ENCODE measurements at places on chromosomes 13 and 19.

- DNase-seq, result no peak
Observed at GRCh38 chr19:5955636-5955935, 22.4 kb downstream of the RANBP3 start.

DNA sequence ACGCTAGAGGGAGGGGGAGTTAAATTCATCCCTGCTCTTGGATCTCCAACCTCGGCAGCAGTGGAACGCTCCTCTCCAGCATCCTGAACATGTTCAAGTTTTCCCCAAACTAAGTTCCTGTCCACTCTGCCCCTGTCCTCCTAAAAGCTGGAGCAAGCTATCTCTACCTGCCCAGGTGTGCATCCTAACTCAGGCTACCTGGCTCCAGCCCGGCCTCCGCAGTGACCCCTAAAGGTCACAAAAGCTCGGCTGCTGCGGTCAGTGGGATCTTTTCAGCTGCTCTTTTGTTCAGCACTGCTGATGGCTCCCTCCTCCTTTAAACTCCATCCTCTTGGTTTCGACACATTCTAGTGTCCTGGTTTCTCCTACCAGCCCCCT is 1.4 kb downstream of the DCUN1D2 start:
- DNase-seq, result no peak

GRCh38 chr19:54094426-54095000 is 6.1 kb downstream of the OSCAR start:
- DNase-seq, result no peak

DNA sequence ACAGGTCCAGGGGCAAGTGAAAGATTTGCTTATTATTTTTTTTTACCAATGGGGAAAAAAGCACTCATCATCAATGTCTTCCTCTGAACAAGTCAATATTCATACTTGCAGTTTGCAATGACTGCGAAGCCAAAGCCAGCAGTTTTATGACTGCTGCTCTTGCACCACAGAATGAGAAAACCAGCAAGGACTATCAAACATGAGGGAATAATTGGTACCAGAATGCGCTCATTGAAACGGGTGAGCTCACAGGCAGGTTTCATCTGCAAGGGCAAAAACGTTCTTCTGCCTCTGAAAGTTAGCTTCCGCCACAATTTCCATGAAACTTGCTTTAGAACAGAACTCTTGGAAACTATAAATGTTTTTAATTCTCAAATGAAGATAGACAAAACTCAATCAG is 5.5 kb downstream of the DLEU7 start:
- no peak for DNase-seq

GRCh38 chr13:35592457-35592856 is 116.0 kb upstream of the MAB21L1 start:
- no peak for DNase-seq

DNA sequence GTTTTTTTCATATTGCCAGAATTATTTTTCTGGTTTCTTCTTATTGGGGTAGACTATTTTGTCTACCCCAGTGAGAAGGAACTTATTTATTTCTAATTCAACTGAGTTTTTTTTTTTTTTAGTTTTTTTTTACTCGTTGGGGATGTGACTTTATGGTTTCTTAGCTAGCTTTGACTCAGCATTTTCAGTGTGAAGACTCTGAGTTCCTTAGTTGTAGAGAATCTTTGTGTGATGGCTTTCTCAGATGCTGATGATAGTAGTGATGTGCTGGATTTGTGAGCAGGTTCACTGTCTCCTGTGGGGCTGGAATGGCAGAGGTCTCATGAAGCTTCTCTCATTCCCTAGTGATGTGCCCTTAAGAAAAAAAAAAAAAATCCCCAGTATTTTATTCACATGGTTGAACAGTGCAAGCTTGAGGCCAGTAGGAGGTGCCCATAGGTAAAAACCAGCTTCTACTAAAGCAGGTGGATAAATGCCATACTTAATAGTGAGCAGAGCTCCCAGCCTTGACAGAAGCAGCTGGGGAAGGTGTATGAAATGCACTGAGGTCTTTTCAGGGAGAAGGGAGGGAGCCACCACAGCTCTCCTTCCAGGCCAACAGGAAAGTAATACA is 106.2 kb upstream of the KLF5 start:
- DNase-seq, result no peak

GRCh38 chr19:36093146-36093662 is 17.7 kb upstream of the OVOL3 start:
- DNase-seq, result no peak

- no peak for DNase-seq
Observed at GRCh38 chr19:13095393-13095784, 7.3 kb downstream of the LYL1 start.

- DNase-seq, result no peak
Observed at GRCh38 chr13:91529739-91530482, 131.5 kb downstream of the GPC5 start.

- DNase-seq, result no peak
Observed at GRCh38 chr13:109196948-109197347, 567.5 kb downstream of the MYO16 start.

DNA sequence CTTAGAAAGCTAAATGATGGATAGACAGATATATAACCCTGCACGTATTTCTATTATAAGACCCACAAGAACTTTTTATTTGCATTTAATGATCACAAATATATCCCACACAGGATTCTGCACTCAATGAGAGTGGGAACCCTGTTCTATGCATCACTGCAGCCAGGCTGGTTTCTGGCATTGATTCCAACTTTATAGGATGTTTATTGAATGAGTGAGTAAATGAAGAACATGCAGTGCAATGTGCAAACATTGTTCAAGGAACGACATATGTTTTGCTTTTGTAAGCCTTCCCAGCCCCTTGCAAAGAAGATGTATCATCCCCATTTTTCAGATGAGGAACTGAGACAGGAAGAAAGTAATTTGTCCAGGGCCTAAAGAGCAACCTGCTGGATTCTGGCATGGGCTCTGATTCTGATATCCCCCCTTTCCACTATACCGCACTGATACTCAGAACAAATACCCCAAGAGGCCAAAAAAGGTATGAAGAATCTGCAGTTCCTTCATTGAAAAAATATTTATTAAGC is 246.3 kb downstream of the LACC1 start:
- DNase-seq, result no peak
